ENCODE measurements at places on chromosomes 7 and 10.

DNA sequence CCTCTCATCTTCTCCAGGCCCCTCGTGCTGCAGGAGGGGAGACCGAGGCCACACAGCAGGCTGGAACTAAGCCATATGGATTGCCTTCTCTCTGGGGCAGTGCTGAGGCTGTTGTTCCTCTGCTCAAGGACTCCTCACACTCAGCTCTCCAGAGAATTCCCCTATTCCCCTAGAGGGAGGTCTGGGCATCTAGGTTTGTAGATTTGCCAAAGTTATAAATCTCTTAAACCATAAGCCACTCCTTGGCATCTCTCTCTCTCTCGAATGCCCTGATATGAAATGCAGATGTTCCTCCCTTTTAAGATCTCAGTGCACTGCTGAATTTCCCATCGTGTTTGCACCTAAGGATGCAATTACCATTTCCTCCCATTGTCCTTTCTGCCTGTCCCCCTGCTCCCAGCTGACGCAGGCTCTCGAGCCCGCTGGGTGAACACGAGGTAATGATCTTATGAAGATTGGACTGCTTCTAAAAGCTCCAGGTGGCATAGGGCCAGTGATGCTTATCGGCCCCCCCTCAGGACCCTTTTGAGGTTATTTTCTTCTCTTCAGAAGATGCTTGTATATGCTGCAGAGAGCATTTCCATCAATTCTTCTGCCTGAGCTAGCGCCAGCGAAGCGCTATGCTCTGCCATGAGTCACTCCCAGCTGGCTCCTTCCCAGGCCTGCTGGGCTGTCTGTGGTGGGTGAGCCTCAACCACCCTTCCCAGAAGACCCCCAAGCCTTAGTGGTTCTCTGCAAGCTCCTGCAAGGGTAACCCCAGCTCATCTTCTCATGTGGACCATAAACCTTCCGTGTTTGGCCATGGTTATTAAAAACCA, 41.6 kb upstream of the AQP1 start:
- peak; percentile 35 for DNase-seq

DNA sequence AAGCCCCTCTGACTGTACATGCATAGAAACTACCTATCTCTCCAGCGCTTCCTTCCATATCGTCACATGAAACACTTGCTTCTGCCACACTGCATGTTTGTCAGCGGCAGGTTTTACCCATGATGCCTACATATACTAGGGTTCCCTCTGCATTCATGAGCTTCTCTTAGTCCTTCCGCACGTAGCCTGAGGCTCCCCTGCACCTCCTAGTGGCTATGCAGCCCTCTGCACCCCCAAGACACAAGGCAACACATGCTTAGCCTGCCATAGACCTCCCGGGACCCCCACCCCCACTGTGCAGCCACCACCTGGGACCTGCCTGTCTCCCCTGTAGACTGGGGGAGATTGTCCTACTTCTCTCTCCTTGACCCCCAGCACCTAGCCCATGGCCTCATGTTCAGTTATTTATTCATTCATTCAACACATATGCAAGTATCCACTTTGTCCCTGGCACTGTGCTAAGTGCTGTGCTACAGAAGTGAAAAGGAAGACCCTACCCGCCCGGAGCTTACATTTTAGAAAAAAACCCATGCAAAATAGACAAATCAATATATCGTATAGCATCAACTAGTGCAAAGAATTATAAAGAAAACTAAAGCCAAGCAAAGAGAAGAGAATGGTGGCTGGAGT, 23.5 kb downstream of the TMEM273 start:
- DNase-seq, result peak; percentile 41

DNA sequence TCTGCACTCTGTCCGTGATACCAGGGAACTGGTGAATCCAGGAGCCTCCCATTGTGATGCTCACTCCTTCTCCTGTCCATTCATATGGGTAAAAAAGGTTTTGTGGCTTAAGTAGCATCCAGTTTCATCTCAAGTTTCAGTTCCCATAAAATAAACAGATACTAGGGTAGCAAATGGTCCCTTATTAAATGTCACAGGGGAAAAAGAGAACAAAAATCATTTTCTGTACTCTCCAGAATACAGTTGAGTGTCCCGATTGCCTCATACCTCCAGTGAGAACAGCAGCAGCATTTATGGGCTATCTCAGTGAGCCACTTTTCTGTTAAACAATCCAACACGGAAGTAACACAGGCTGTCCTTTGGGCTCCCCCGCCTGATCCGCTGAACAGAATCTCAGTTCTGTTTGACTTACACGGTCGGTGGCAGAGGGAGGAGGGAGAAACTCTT, 179.6 kb downstream of the CELF2 start:
- DNase-seq, result peak; percentile 20

DNA sequence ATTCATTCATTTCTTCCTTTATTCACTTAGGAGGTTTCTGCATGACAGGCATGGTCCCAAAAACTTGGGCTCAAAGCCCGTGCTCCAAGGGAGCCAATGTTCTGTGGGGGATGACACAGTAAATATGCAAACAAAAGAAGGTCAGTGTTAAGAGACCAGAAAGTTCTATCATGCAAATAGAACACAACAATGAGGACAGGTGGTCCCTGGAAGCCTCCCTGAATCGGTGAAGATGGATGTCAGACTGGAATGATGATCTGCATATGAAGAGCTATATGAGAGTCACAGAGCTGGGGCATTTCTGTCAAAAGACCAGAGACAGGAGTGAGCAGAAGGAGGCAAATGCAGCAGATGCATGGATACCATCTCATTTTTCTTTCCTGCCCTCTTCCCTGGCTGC, 129.0 kb downstream of the ABCA13 start:
- no peak for DNase-seq

DNA sequence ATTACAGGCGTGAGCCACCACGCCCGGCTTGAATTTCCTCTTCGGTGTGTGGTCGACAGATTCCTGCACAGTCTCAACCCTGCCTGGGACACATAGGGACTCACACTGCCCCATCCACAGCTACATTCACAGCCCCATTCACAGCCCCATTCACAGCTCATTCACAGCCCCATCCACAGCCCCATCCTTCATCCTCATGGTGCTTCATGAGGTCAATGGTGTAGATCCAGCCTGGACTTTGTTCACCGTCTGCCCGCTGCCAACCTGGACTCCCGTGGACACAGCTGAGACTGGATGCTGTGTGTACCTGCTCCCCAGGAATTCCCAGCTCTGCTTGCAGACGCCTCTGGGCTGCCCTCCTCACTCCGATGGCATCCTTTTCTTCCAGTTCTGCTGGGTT, 5.2 kb downstream of the IDI2 start:
- DNase-seq, result no peak

DNA sequence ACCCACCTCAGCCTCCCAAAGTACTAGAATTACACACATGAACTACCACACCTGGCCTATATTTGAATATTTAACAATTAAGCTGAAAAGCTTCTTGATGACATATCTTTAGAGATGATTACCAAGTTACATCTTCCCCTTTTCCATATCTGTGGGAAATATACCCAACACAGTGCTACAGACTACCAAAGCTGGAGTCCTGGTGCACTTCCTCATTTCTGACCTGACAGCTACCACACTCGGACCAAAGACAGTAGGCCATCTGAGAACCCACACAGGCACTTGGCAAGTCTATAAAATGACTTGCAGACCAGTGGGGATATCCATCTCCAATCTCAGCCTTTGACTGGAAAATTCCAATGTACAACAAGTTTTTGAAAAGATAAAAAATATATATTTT, 270.4 kb upstream of the KLF14 start:
- DNase-seq, result no peak

All from AG10803 (cell line).